AG08395 (cell line): ENCODE measurements at places on chromosomes 3 and 15.
A peak's percentile ranks its signal among the peaks of the same experiment; 100 is the strongest.

DNA sequence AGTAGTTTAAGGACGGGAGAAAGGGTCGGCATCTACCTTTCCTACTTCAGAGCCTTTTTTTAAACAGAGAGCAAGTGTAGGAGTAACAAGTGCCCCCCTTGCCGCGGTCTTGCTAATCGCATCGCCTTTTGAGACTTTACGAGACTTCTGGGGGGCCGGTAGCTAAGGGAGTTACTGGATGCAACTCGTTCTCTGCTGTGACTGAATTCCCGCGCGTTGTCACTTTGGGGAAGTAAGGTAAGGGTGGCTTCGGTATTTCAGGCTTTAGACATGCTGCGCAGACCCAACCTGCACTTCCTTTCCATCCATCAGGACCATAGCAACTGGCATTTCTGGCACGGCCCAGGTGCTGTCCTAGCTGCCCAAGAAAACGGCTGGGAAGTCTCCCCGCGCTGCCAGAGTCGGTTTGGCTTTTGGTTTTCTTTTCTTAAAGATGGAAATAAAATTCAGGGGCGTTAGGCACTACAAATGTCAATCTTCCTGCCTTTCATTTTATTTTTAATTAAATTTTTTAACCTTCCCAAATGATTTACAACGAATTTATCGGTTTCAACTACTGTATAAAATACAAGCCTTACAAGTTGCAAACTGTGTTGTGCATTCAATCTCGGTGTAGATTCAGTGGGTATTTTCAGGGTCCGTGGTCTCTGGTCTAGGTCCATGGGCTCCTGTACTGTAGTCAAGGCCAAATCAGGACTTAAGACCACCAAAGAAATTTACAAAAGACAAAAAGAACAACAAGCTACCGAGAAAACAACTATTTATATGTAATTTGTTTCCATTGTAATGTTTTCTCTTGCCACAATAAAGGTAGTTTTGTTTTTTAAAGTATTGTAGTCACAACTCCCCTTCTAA is 3.5 kb downstream of the MECOM start:
- DNase-seq: no peak

GRCh38 chr15:88375234-88375927 is 91.8 kb downstream of the MRPL46 start:
- DNase-seq: peak; percentile 66

- DNase-seq: no peak
Measured at GRCh38 chr15:88619796-88620195, 1.3 kb upstream of the AEN start.

GRCh38 chr3:48042071-48042760 is 26.0 kb upstream of the MAP4 start:
- DNase-seq: no peak
